GM18507 (cell line): ENCODE measurements at places on chromosomes 6 and 20.

DNA sequence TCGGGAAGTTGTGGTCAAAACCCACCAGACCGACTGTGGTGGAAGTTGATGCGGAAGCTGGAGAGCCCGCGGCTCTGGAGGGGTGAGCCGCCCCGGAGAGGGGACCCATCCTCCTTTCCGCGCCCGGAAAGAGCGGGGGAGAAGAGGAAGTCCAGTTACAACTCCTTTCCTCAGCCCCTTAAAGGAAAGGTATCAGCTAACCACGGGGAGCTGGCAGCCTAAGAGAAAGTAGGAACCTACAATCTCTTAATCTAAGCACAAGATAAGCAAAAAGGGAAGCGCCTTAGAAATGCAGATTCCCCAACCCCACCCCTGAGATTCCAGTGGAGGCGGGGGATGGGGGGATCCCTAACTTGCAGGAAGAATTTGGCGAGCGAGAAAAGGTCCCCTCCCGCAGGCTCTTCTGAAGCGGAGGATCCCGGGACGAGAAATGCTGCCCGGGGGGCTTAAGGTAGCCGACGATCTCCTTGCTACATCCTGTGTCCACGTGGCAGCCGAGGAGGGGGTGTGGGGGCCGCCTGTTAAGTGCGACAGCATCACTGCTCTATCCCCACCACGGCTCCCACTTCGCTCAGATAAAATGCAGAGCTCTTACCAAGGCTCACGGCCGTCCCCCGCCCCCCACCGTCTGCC is 87.5 kb downstream of the ZFP64 start:
- DNase-seq, result no peak

- DNase-seq, result no peak
These were observed 1.0 kb downstream of the SALL4 start for GRCh38 chr20:51801122-51801822.

DNA sequence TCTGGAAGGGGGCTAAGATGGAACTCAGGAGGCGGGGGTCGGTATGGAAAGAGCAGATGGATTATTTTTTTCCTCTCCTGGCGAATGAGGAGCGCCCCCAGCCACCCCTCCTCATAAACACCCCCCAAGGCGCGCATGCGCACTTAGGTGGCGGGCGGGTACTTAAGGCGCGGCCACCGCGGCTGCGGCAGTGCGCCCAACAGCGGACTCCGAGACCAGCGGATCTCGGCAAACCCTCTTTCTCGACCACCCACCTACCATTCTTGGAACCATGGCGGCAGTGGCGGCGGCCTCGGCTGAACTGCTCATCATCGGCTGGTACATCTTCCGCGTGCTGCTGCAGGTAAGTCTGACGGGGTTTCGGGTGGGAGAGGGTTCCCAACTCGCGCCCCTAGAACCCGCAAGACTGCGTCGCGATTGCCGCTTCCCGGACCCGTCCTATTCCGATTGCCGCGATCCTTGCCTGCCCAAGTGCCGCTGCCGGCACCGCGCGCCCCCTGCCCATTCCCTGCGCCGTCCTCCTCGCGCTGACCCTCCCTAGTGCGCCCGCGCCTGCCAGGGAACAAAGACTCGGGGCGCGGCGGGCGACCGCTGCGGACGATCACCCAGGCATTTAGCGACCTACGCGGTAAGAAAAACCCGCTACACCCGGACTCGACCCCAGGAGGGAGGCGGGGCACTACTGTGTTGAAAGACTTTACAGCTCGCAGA is at the start of gene NNAT:
Gene NNAT (plus strand): TSS at position 190 of the 711 bp plus-strand sequence. CDS start 82 bp downstream, at position 272.
- DNase-seq, result no peak

DNA sequence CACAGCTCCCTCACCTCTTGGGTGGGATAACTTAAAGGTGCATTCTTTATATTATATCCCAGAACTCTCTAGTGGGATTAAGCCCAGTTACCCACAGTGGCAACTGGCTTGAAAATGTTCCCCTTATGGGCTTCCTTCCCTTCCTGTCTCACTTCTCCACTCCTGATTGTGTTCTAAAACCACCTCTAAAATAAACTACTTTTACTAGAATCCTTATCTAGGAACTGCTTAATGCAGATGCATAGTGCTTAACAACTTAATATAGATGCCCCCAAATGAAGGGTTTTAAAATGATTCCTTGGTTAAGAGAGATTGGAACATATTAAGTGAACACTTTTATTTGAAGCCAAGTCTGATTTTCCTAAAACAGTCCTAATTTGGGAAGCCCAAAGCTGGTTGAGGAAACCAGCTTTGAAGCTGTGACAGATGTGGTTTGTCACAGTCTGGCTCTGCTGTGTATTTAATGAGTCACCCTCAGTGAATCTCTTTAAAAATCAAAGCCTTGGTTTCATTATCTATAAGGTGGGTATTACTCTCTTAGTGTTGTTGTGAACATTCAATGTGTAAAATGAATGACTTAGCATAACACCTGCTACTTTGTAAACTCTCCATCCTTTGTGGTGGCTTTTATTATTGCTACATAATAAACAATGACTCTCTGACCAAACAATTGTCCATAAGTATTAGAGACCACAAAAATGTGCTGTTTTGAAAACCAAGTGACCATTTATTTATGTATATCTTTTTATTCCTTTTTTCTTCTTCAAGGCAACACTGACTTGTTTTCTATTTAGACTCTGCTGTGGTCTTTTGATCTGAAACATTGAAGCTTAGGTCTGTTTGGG is 24.4 kb downstream of the PLCB1 start:
- no peak for DNase-seq

- DNase-seq, result no peak
These were observed 110.3 kb upstream of the TCF21 start for GRCh38 chr6:133778414-133779130.

DNA sequence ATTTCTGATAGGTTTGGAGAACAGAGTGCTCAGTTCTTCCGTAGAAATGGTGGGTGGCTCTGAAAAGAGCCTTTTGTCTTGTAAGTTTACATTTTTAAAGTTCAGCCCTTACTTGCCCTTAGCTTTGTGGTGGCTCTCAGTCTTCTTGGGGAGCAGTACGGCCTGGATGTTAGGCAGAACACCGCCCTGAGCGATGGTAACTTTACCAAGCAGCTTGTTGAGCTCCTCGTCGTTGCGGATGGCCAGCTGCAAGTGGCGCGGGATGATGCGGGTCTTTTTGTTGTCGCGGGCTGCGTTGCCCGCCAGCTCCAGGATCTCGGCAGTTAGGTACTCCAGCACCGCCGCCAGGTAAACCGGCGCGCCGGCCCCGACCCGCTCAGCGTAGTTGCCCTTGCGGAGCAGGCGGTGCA is 19.5 kb downstream of the OR2B2 start:
- DNase-seq, result no peak

DNA sequence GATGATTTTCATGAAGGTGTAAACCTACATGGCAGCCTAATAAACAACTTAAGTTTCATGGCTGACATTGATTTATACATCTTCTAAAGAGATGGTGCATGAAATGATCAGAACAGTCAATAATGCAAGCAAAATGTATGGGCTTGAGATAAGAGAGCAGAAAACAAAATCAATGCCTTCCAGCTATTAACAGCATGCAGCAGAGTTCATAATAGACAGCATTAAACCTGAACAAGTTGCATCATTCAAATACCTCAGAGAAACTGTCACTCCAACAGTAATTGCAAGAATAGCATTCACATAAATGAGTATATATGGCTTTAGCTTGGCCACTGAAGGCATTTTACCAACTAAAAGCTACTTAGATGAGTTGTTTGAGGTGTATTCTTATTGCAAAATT is 319.6 kb upstream of the ARID1B start:
- no peak for DNase-seq
